ENCODE measurements at places on chromosomes 7 and 10. TPM values are rescaled to one million over a fixed set of nuclear protein-coding genes. Genes with fewer than 3 reads are reported as not detected.
A peak's percentile ranks its signal among the peaks of the same experiment; 100 is the strongest.

DYNC1I1 gene
- total RNA-seq, result 2.3 TPM

DNA sequence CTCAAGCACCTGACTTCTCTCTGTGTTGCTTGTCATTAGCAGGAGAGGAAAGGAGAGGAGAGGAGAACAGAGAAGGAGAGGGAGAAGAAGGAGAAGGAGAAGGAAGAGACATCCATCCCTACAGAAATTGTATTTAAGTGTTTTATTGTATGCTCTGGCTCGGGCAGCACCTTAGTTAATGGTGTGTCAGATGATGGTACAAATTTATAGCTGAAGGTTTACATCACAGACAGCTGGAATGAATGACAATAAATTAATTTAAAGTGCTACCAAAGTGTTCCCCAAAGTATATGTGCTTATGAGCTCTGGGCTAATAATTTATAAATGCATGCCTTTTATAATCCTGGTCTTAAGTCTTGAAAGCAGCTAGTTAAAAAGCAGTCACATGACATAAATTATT lies 38.1 kb upstream of the ZMIZ1 start:
- no peak for DNase-seq

DNA sequence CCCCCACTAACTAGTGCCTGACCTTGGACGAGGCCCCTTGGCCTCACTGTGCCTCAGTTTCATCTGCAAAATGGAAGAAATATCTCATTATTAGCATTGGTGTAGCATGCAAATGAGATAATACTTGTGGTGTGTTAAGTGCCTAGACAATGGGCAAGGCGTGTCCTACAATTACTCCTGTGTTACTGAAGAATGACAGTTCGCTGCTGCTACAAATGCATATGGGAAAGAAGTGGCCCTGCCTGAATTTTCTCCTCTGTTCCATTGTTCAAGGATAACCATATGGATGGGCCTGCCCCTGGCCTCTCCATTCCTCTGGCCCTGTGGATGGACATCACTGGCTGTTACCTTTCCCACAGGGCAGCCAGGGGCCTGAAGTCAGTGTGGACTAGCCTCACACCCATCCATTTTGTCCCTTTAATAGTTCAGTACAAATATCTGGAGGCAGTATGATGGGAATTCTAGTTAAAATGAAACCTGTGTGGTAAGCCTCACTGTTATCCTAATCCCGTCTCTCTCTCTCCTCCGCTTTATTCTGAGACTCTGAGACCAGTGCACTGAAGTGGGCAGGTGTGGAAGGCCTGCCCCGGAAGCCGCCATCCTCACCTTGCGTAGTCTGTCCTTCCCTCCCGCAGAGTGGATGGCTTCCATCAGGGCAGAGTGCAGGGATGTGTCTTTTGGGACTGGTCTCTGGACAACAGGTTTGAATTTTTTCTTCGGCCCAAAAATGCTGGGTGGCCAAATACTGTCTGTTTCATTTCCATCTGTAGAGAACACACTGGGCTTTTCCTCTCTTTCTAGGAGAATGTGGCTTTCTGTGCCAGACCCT lies 244.6 kb upstream of the GRB10 start:
- DNase-seq, result peak; percentile 40

DNA sequence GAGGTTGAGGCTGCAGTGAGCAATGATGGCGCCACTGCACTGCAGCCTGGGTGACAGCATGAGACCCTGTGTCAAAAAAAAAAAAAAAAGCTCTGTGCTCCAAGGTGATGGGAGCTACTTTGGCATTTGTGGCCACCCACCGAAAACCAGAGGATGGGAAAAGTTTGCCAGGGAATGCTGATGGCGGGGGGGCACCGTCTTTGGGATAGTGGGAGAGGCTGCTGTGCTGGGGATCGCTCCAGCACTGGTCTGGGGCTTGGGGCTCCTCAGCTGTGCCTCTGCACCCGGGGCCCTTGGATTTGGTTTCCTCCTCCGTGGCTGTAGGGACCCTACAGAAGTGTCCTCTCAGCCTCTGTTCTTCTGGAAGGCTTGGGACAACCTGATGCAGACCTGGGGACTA lies 11.7 kb upstream of the RAMP3 start:
- peak; percentile 43 for DNase-seq

DNA sequence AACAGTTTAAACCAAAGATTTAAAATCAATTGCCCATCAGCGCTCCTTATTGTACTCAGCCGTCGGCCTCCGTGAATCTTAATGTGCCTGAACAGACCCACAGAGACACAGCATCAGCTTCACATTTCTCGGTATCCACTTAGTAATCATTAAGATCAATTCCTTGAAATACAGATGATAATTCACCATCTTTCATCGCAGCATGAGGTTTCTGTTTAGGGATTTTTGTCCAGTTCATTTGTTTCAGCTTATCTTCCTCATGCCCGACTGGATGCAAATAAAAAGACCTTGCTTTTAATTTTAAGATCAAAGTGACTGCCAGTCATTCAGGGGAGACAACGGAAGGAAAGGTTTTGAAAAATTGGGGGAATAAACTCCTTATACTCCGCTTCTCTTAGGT lies 207.8 kb downstream of the WDR37 start:
- no peak for DNase-seq

Measured in upper lobe of right lung (tissue), 1 donor.